Upper lobe of left lung (tissue), 6 donors: ENCODE measurements at places on chromosomes 12 and 14. TPM values are rescaled to one million over a fixed set of nuclear protein-coding genes. Genes with fewer than 3 reads are reported as not detected.
A peak's percentile ranks its signal among the peaks of the same experiment; 100 is the strongest.

DNA sequence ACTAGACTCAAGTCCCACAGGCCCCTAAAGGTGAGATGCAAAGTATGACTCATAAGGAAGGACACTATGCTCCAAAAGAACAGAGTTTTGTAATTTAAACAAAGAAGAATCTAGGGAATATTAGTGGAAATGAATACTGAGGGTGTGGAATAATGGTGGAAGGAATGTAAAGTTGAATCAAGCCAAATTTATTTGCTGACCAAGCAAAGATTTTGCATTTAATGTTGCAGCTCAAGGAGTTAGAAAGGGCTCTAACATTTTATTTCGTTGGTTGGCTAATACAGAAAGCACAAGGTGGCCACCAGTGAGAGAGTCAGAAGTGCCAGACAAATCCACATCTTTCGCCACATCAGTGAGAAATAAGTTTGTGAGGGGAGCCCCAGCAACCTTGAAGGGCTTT, 550.3 kb downstream of the FOXG1 start:
- H3K4me1 ChIP-seq = no peaks in the 10 kb centered on the region
- no peaks in the 10 kb centered on the region for H3K27me3 ChIP-seq
- no peak overlapping the region for H3K4me3 ChIP-seq
- no peaks in the 10 kb centered on the region for H3K36me3 ChIP-seq

- no peak for DNase-seq
- H3K36me3 ChIP-seq = no peaks in the 10 kb centered on the region
- no peaks in the 10 kb centered on the region for H3K27me3 ChIP-seq
- no peak overlapping the region for H3K27ac ChIP-seq
Measured at GRCh38 chr12:79420146-79420618, 270.6 kb downstream of the PAWR start.

GRCh38 chr12:12081836-12082497, 11.2 kb downstream of the BCL2L14 start:
- H3K4me3 ChIP-seq = no peak overlapping the region
- no peaks in the 10 kb centered on the region for H3K27me3 ChIP-seq
- H3K27ac ChIP-seq = peak overlapping the region; percentile 75
- no peaks in the 10 kb centered on the region for H3K36me3 ChIP-seq
- H3K4me1 ChIP-seq = peaks cover 10% of the 10 kb centered on the region

GRCh38 chr12:108842361-108842760, 15.0 kb downstream of the SSH1 start:
- peaks cover 36% of the 10 kb centered on the region for H3K36me3 ChIP-seq
- H3K27ac ChIP-seq = peak overlapping the region; percentile 95
- no peak overlapping the region for H3K4me3 ChIP-seq
- no peaks in the 10 kb centered on the region for H3K27me3 ChIP-seq

DNA sequence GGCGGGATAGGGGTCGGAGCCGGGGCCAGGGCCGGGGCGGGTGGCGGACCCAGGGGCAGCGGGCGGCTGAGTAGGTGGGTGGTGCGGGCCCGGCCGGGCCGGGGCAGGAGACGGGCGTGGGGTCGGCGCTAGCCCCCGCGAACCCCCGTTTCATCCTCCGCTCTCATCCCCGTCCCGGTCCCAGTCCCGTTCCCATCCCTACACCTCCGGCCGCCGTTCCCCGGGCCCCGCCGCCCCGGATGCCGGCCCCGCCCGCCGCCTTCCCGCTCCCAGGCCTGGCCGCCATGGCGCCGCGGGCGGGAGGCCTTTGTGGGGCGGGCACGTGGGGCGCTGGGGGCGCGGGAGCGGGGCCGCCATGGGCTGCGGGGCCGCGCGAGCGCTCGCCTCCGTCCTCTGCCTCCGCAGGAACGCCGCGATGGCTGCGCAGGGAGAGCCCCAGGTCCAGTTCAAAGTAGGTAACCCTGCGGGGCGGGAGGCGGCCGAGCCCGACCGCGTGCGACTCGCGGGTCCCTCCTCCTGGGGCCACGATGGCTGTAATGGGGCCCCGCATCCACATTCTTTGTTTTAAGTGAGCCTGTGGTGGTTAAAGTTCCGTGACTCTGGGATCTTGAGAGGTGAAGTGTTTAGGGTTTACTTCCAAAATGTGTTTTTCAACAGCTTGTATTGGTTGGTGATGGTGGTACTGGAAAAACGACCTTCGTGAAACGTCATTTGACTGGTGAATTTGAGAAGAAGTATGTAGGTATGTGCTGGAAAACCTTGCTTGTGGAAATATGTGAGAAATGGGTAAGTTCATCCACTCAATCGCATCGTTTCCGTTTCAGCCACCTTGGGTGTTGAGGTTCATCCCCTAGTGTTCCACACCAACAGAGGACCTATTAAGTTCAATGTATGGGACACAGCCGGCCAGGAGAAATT, 572 bp downstream of the RAN start:
- peak overlapping the region; percentile 98 for H3K4me3 ChIP-seq
- H3K4me1 ChIP-seq = peaks cover 22% of the 10 kb centered on the region
- no peaks in the 10 kb centered on the region for H3K27me3 ChIP-seq
- H3K36me3 ChIP-seq = peaks cover 29% of the 10 kb centered on the region
- peak; percentile 25 for DNase-seq

DNA sequence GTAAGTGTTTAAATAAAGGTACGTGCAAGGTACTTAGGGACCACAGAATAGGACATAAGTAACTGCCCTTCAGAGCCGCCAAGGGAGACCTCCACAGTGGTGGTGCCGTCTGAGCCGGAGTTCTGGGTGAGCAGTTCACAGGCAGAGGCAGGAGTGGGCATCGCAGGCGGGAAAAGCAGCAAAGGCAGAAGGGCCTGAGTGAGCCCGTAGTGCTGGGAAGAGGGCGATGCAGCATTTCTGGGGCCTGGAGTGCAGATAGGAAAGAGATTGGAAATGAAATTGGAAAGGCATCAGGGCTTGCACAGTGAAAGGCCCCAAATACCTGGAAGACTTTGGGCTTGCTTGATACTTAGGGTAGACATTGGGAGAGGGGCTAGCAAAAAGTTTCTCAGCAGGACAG, 32.9 kb downstream of the EVL start:
- H3K27ac ChIP-seq = no peak overlapping the region
- H3K4me1 ChIP-seq = peaks cover 9% of the 10 kb centered on the region
- no peak overlapping the region for H3K4me3 ChIP-seq
- H3K27me3 ChIP-seq = no peaks in the 10 kb centered on the region

- no peak overlapping the region for H3K4me3 ChIP-seq
- no peaks in the 10 kb centered on the region for H3K27me3 ChIP-seq
Measured at GRCh38 chr14:91405724-91406435, 11.7 kb downstream of the CCDC88C start.

DNA sequence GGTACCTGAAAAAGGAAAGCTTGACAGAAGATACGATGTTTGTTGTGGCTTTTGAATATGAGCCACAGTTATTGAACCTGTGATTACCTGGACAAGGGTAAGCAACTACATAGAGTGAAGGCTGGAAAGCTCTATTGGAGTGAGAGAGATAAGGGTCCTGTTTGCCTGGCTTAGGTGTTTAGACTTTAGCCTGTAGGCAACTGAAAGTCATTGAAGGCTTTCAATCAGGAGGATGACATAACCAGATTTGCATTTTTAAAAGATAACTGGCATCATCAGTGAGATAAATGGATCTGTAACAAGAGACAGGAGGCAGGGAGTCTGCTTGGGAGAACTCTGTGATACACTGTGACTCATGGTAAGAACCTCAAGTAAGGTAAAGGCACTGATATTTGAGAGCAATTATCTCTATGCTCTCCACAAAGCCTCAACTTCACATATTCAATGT, 128.9 kb upstream of the SOX5 start:
- H3K4me1 ChIP-seq = no peaks in the 10 kb centered on the region
- no peaks in the 10 kb centered on the region for H3K27me3 ChIP-seq
- no peak overlapping the region for H3K4me3 ChIP-seq
- no peak for DNase-seq

DNA sequence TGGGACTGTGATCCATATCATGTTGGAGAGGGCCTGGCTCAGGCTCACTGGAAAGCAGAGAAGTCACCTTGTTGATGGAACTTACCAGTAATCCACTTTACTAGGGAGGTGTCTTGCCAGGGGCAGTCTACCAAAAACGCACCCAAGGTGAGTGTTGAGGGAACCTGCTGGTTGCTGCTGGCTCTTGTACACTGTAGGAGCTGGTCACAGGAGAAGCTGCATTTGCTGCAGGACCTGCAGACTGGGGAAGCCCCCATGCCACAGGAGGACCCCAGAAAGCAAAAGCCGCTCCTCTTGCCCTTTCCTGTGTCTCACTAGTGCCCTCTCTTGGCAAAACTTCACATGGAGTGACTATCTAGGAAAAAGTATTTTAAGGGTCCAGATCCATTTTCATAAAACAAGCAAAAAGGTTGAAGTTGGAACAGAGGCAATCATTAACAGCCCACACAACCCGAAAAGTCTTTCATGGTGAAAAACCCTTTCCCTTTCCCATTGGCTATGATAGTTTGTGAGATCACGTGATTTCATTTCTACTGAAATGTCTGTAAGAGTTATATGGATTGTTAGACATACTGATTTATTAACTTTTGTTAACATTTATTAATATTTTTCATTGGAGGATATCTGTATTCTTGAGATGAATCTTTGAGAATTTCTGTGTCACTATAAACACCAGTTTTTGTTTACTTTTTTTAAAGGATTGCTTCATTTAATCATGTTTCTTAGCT, 59.2 kb downstream of the RASSF8 start:
- DNase-seq = no peak
- peaks cover 13% of the 10 kb centered on the region for H3K4me1 ChIP-seq
- H3K4me3 ChIP-seq = no peak overlapping the region

DNA sequence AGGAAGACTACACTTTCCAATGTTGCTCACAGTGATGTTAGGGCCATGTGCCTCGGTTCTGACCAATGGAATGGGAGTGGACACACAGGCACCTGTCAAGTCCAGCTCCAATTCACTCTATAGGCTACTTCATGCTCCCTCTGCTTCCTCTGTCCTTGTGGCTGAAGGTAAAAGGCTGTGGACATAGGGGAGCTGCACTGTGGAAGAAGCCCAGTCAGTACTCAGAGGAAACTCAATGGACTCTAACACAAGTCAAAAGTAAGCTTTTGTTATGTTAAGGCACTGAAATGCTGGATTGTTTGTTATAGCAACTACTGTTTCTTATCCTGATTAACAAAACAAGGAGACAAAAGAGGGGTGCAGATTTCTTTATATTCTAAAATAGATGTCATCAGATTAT, 278.2 kb downstream of the BCL11B start:
- DNase-seq = no peak
- H3K4me3 ChIP-seq = no peak overlapping the region
- H3K36me3 ChIP-seq = no peaks in the 10 kb centered on the region
- no peaks in the 10 kb centered on the region for H3K4me1 ChIP-seq

DNA sequence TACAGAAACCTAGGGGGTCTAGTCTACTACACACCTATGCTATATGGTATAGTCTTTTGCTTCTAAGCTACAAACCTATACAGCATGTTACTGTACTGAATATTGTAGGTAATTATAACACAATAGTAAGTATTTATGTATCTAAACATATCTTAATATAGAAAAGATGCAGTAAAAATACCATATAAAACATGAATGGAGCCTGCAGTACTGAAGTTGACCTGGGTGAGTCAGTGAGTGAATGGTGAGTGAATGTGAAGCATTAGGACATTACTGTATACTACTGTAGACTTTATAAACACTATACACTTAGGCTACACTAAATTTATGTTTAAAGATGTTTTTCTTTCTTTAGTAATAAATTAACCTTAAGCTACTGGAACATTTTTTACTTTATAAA, 13.1 kb upstream of the ABCD2 start:
- no peak for DNase-seq
- H3K27me3 ChIP-seq = no peaks in the 10 kb centered on the region
- no peak overlapping the region for H3K4me3 ChIP-seq
- no peak overlapping the region for H3K27ac ChIP-seq
- no peaks in the 10 kb centered on the region for H3K4me1 ChIP-seq

GRCh38 chr12:111471236-111471635, 65.5 kb downstream of the SH2B3 start:
- H3K27me3 ChIP-seq = no peaks in the 10 kb centered on the region
- H3K27ac ChIP-seq = no peak overlapping the region
- DNase-seq = no peak
- no peaks in the 10 kb centered on the region for H3K4me1 ChIP-seq
- no peak overlapping the region for H3K4me3 ChIP-seq

DNA sequence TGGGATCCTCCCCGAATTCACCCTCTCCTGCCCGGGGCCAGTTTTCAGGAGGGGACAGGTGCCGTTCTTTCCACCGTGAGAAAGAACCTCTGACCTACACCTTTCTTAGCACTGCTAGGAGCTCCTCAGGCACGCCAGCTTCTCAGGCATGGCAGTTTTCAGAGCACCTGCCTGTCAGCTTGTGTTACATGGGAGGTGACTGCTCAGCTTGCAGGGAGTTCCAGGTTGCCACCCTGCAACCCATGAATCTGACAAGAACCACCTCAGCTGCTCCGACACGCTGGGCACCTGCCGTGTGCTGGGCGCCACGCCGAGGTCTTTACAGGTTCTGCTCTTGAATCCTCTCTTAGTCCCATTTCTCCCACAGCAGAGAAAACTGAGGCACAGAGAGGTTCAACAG, 12.9 kb downstream of the BRI3BP start:
- no peak overlapping the region for H3K27ac ChIP-seq
- H3K36me3 ChIP-seq = no peaks in the 10 kb centered on the region
- H3K4me1 ChIP-seq = no peaks in the 10 kb centered on the region
- no peak for DNase-seq
- no peaks in the 10 kb centered on the region for H3K27me3 ChIP-seq

GRCh38 chr12:6792522-6793201, 3.3 kb downstream of the CD4 start:
- no peak overlapping the region for H3K4me3 ChIP-seq
- H3K4me1 ChIP-seq = peaks cover 29% of the 10 kb centered on the region
- no peak for DNase-seq
- H3K27me3 ChIP-seq = no peaks in the 10 kb centered on the region

DNA sequence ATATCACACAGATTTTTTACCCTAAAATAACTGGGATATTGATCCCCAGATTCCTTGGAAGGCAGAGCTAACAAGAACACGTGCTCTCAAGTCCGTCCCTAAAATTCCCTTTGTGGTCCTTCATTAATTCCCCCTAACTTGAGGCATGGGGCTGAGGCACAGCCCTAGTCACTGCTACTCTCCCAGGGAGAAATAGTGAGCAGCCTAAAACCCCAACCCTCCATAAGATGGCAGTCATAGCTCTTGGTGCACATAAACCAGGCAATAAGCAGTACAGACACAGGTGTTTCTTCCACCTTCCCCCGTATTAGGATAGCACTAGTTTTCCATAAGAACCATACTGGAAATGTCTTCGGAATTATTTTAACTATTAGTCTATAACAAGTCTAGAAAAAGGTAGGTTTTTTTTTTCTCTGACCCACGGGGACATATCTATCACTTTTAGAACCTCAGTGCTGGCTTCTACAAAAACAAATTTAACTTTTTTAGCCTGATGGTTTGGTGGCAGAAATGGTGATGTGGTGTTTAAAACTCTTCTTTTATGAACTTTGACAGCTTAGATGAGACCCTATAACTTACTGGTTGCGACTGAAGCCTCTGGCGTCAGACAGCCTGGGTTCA, 3.1 kb upstream of the ARHGEF40 start:
- no peaks in the 10 kb centered on the region for H3K36me3 ChIP-seq
- no peak overlapping the region for H3K27ac ChIP-seq
- H3K4me1 ChIP-seq = peaks cover 30% of the 10 kb centered on the region

Gene SAMD4A
- 68.3 TPM for total RNA-seq

Gene C12orf54
- total RNA-seq = not detected

Gene NANOG
- not detected for total RNA-seq

Gene GPR84
- total RNA-seq = 1.1 TPM

Gene SLC6A13
- 2.0 TPM for total RNA-seq

Gene TAS2R13
- 3.0 TPM for total RNA-seq

Gene HOXC6
- 0.92 TPM for total RNA-seq

Gene NCOR2
- 188 TPM for total RNA-seq

Gene PIANP
- total RNA-seq = 0.83 TPM

Gene CYP27B1
- total RNA-seq = 5.2 TPM
